Fibroblast of skin of scalp (primary cell): ENCODE measurements at places on chromosomes 11 and 22.

- no peak for DNase-seq
Observed at GRCh38 chr11:86158704-86159580, 85.6 kb upstream of the EED start.

DNA sequence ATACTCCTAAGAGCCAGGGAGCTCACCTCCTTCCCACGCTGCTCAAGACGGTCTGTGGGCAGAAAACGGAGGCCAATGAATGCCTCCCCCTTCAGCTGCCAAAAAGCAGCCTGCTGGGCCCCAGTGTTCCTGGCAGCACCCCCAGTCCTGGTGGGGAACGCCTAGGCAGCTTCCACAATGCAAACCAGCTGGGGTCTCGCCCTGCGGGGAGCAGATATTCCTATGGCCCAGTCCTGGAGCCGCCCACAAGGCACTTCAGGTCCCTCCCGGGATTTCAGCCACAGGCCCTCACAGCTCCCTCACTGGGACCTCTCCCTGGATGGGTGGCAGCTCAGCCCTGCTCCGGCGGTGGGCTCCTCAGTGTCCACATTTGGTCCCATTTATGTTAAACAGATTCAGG is 29.2 kb downstream of the A4GALT start:
- DNase-seq: no peak

DNA sequence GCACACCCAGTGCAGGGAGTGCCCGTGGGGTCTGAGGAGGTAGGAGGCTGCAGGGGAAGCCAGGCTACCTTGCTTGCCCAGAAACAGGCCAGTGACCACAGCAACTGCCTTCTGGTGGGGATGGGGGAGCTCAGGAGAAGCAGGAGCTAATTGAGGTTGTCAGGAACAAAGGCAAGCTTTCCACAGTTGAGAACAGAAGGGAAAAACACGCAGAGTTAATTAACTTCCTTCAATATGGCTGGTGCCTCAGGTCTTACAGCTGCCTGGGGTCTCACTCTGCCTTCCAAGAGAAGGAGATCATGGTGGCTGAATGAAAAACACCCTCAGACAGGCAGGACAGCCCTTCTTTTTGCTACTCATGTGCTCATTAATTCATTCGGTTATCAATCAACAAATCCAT is 127.9 kb upstream of the SYT13 start:
- no peak for DNase-seq

DNA sequence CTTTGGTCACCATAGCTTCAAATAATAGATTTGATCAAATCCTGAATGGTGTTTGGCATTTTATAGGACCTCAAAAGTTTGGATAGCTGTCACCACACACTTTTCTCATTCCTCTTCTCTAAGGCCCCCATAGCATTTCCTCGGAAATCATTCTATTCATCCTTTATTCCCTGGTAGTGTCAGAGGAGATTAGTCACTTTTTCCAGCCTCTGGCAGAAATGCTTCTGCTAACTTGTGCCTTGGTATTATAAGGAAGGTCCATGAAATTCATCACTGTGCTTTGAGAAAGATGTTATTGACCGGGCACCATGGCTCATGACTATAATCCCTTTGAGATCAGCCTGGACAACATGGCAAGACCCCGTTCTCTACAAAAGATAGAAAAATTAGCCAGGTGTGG is 19.7 kb upstream of the NUP160 start:
- DNase-seq: peak; percentile 20

DNA sequence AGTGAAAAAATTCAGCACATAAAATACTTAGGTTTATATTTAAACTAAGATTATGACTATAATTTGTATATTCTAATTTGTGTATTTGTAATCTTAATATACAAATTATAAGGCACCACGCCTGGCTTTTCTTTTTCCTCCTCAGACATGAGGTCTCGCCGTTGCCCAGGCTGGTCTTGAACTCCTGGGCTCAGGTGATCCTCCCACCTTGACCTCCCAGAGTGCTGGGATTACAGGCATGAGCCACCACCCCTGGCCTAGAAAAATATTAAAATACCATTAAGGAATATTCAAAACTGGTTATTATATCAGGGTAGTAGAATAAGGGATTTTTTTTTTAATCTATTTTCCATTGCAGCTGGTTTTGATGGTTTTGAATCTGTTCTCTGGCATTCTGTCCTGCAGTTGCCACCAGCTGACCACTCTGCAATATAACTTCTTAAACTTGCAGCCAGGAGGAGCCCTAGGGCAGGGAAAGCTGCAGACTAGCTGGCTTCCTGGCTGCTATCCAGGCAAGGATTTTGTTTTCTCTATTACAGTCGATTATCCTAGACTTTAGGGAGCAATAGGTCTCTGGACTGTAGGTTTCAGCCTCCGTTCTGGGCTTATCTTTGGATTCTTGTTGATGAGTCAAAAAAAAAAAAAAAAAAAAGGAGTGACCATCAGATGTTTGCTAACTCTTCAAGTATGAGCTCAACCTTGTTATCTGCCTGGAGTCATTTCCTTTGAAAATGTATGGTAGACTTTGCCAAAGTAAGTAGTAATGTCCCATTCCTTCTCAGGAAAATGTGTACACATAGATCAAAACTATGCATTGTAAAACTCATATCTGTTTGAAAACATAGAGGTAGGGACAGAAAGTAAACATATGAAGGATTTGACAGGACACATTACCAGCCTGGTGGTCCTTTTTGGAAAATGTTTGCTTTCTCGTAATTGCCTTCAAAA is 13.2 kb downstream of the POLA2 start:
- DNase-seq: peak; percentile 88

- peak; percentile 87 for DNase-seq
Observed at GRCh38 chr11:28834877-28835276, 726.7 kb downstream of the METTL15 start.

GRCh38 chr11:118415062-118415738 is 13.8 kb downstream of the ATP5MG start:
- no peak for DNase-seq

GRCh38 chr11:67266449-67267187 is at the start of gene GRK2:
Gene GRK2 (plus strand): TSS chr11:67266473. CDS start chr11:67266700, 227 bp downstream.
- peak; percentile 47 for DNase-seq

DNA sequence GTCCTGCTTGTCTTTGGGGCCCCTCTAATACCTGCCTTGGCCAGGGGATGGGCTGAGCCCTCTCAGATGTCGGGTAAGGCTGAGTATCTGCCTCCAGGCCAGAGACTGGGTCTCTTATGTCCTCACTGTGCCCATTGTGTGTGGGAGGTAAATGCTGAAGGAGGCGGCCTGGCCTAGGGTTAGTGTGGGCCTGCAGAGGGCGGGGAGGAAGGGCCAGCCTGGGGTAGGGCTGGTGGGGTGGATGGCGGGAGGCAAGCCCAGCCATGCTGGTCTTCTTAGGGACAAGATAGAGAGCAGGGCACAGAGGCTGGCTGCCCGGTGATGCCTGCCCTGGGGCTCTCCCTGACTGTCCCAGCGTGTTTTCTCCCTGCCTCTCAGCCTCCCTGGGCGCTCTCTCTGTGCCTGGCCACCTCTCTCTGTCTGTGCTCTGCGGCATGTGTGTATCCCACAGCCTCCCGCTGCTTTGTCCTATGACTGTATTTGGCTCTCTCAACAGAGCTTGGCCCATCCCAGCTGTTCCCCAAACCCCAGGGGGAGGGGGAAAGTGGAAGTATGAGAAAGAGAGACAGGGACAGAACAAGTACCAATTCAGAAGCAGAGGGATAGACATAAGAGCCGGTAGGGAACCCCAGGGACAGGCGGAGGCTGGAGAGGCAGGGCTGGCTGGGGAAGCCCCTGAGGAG is 57.0 kb downstream of the PDE2A start:
- peak; percentile 77 for DNase-seq

DNA sequence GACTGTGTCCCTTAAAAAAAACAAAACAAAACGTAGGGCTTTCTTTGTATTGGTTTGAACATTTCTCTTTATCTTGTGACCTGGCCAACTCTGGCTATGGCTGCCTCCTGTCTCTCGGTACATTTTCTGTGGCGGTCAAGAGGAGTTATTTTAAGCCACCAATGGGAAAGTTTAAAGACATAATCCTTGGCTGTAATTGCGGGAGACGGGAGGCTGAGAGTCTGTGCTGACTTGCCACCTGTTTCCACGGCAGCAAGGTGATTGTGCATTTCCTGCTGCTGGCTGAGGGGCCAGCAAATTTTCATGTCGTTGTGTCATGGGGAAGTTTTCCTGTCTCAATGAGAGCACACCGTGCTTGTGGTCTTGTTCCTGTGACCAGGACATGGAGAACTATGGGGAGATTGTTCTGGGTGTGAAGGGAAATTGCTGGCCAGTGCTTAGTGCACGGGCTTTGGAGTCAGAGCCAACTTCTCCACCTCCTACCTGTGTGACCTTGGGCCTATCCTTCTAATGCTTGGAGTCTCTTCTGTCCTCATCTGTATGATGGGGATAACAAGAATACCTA is 11.0 kb downstream of the PTPRJ start:
- no peak for DNase-seq

DNA sequence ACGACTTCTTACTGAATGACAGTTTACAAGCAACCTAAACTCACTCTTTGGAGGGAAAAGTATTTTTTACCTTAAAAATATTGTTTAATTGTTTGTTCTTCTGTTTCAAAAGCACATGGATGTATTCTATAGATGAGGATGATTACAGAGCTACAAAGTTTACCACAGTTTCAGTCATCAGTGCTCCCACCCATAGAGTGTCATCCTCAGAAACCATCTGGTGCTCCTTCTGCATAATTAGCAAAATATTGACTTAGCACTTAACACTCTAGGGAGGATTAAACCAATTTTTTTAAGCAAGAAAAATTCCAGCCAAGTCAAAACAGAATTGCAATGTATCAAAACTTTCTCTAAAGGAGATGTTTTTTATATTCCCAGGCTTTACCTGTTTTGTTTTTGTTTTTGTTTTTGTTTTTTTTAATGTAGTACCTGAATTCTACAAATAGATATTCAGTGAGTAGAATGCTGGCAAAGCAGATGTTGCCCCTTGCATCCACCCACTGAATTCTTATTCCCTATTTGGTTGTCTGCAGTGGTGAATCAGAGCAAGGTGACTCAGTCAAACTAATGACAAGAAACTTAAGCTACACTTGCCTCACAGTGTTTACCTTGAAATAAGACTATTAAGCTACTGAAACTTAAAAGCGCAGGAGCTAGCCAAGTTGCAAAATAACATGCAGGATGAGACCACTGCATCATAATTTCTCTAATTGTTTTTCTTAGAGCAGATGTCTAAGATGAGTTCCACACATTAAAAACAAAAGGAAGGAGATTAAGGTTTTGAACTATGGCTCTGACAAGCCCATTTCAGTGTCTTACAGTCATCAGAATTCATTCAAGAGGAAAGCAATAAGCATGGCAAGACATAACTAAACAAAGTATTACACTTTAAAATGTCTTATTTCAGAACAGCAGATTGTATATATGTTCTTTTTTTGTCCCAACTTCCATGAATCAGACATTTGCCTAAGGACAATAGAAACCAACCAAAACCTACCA is 155.1 kb upstream of the SOX6 start:
- DNase-seq: peak; percentile 62

DNA sequence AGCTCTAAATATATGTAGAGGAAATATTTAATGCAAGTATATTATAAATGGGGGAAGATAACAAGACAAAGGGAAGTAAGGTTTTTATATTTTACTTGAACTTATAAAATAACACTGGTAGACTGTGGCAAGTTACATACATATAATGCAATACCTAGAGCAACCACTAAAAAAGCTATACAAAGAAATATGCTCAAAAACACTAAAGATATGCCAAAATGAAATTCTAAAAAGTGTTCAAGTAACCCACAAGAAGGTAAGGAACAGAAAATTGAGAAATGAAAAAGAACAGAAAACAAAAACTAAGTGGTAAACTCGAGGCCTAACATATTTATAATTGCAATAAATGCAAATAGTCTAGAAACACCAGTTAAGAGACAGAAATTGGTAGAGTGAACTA is 32.5 kb downstream of the BTG4 start:
- no peak for DNase-seq

- DNase-seq: no peak
Observed at GRCh38 chr11:121253951-121254350, 38.6 kb upstream of the SC5D start.

GRCh38 chr11:34644669-34645406 is 23.9 kb downstream of the EHF start:
- peak; percentile 81 for DNase-seq

DNA sequence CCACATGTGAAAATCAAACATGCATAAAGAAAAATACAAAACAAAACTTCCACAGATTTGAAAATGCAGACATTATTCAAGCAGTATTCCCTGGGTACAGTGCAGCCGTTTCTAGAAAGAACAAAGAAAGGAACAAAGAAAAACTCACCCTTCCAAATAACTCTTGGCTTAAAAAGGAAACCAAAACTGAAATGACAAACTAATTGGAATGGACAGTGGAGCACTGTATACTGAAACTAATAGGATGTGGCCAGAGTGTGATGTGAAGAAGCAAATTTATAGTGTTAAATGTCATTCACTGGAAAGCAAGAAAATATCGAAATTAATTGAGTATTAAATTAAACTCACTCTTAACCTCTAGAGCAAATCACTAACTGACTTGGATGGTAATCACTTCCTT is 55.4 kb downstream of the QSER1 start:
- no peak for DNase-seq

- DNase-seq: no peak
Observed at GRCh38 chr22:20221421-20222340, 46.4 kb downstream of the RTN4R start.

GRCh38 chr11:77400271-77400670 is 73.6 kb downstream of the PAK1 start:
- no peak for DNase-seq

DNA sequence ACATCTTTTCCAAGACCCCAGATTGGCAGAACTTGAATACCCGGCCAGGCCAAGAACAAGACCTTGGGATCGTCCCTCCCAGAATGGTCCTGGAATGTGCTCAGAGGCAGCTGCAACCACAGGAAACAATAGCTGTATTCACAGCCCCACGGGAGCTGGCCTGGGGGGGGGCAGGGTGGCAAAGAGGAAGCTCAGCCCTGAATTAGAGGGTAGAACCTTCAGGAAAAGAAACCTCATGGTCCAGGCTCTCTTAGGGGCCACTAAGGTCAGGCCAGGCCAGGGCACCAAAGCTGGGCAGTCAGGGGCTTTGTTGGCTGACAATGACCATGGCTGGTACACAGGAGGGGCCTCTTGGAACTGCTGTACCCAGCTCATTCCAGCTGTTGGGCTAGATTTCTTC is 17.3 kb downstream of the RPL27A start:
- peak; percentile 82 for DNase-seq

DNA sequence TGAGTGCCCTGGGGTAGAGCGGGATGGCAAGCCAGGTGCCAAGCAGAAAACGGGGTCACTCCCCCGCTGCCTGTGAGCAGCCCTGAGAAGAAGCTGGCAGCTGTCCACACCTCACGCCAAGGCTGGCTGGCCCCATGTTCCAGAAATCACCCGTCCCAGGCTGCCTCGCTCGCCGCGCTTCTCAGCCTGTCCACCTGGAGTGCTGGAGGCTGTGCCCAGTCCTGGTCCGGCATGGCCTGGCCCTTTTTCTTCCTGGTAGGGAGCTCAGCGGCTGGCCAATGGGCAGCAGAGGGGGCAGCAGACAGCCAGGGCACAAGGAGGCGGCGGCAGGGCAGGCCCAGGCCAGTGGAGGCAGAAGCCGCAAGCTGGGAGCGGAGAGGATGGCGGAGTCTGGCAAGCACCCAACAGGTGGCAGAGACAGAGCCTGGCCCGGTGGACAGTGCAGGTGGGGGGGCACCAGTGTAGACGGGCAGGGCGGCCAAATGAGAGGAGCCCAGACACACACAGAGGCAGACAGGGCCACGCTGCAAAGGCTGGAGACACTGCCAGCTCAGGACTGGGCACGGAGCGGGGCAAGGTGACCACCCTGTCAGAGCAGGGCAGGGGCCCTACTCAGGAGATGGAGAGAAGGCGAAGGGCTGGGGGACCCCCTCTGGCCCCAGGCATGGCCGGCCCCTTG is 37.2 kb upstream of the TH start:
- DNase-seq: no peak

- DNase-seq: no peak
Observed at GRCh38 chr22:28021998-28022660, 103.1 kb upstream of the PITPNB start.

- DNase-seq: no peak
Observed at GRCh38 chr11:130861283-130861682, 55.0 kb downstream of the SNX19 start.
